ENCODE measurements at places on chromosomes 11 and 22. TPM values are rescaled to one million over a fixed set of nuclear protein-coding genes. Genes with fewer than 3 reads are reported as not detected.

APOA5 gene
- not detected for total RNA-seq

ZNF408 gene
- total RNA-seq: 6.2 TPM

PITPNB gene
- 19.7 TPM for total RNA-seq

UCP3 gene
- total RNA-seq: 0.09 TPM

APIP gene
- 27.1 TPM for total RNA-seq

PGA3 gene
- 1.6 TPM for total RNA-seq

KCNJ5 gene
- 0.17 TPM for total RNA-seq

ROBO3 gene
- total RNA-seq: 7.6 TPM

KCNJ4 gene
- not detected for total RNA-seq

PRDX5 gene
- 404 TPM for total RNA-seq

SNX32 gene
- 4.0 TPM for total RNA-seq

ACRV1 gene
- not detected for total RNA-seq

KRTAP5-2 gene
- not detected for total RNA-seq

SMIM38 gene
- total RNA-seq: 0.32 TPM

OVOL1 gene
- not detected for total RNA-seq

DHCR7 gene
- total RNA-seq: 40.2 TPM

LRRC10B gene
- total RNA-seq: not detected

BACE1 gene
- 22.9 TPM for total RNA-seq

TRIM29 gene
- total RNA-seq: 0.94 TPM

GAB4 gene
- total RNA-seq: not detected

BANF1 gene
- total RNA-seq: 15.3 TPM

KRTAP5-7 gene
- not detected for total RNA-seq

OVCH2 gene
- total RNA-seq: not detected

ART1 gene
- total RNA-seq: not detected

MMP10 gene
- total RNA-seq: 0.79 TPM

NAALAD2 gene
- total RNA-seq: 0.47 TPM

SAA4 gene
- not detected for total RNA-seq

OR2AG2 gene
- 0.16 TPM for total RNA-seq

SMTNL1 gene
- not detected for total RNA-seq

MRGPRF gene
- 28.7 TPM for total RNA-seq

TMEM86A gene
- total RNA-seq: 0.60 TPM

FAM181B gene
- total RNA-seq: not detected

ME3 gene
- 23.0 TPM for total RNA-seq

SPI1 gene
- total RNA-seq: not detected

SART1 gene
- total RNA-seq: 70.3 TPM

NCR3LG1 gene
- total RNA-seq: 2.2 TPM

COPB1 gene
- 263 TPM for total RNA-seq

MPEG1 gene
- total RNA-seq: not detected

DDIAS gene
- 0.63 TPM for total RNA-seq

UBQLN3 gene
- 0.16 TPM for total RNA-seq

CD3E gene
- not detected for total RNA-seq

ELFN2 gene
- 0.32 TPM for total RNA-seq

Data from bronchial smooth muscle cell (primary cell).